ENCODE measurements at places on chromosomes 16 and 17. TPM values are rescaled to one million over a fixed set of nuclear protein-coding genes. Genes with fewer than 3 reads are reported as not detected.

DNA sequence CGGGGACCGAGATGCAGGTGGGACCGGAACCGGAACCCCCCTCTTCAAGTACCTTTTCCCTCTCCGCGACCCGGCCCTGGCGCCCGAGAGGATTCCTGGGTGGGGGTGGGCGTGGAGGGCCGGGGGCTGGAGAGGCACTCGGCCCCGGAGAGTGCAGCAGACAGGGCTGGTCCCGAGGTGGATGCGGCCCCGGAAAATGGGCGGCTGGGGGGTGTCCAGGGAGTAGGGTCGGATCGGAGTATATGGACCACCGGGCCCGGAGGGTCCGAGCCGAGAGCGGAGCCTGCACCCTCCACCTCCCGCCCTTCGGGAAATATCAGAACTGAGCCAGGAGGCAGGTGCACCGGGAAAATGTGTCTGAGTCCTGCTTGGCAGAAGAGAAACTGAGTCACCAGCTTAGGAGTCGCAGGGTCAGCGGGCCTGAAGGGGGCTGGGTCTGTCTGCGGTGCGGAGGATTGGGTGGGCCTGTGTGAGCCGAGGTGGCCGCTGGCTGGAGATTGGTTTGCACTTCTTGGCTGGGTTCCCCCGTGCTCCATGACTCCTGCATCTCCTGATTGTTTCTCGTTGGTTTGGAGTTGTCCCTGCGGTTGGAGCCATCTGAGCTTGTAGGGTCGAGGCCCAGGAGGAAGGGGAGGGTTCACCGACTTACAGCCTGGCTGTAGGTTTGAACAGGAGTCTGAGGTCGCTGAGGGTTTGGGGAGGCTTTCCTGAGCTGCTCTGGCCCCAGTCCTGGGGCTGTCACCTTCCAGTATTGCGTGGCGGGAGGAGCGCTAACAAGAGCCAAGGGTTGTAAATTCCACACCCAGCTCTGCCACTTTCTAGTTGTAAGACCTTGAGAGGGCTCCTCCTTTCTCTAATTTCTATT is 518 bp downstream of the SH2B1 start:
- no peak for DNase-seq

GRCh38 chr17:39757176-39757662 is 19.5 kb downstream of the GRB7 start:
- DNase-seq = no peak

DNA sequence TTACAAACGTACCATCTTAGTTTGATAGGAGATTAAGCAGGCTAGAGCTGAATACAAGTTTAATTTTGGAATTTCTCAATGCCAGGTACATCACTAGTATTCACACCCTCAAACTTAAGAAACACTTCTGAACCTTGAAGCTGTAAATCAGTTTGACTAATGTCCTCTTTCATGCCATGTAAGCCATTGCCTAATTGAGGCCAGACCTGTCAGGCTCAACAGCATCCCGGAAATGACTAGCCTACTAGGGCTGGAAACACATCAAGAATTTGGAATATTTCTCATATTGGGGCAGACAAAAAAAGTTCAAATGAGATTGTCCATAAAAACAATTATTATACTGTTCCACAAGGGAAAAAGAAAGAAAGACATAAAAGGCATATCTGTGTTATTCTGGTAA is 1.7 kb downstream of the USP32 start:
- DNase-seq = no peak

- DNase-seq = no peak
Measured at GRCh38 chr16:64089697-64090096, 1032.2 kb downstream of the CDH11 start.

- DNase-seq = no peak
Measured at GRCh38 chr17:76993651-76994050, 125.4 kb downstream of the MGAT5B start.

- no peak for DNase-seq
Measured at GRCh38 chr17:37661400-37662014, 18.3 kb upstream of the DDX52 start.

DNA sequence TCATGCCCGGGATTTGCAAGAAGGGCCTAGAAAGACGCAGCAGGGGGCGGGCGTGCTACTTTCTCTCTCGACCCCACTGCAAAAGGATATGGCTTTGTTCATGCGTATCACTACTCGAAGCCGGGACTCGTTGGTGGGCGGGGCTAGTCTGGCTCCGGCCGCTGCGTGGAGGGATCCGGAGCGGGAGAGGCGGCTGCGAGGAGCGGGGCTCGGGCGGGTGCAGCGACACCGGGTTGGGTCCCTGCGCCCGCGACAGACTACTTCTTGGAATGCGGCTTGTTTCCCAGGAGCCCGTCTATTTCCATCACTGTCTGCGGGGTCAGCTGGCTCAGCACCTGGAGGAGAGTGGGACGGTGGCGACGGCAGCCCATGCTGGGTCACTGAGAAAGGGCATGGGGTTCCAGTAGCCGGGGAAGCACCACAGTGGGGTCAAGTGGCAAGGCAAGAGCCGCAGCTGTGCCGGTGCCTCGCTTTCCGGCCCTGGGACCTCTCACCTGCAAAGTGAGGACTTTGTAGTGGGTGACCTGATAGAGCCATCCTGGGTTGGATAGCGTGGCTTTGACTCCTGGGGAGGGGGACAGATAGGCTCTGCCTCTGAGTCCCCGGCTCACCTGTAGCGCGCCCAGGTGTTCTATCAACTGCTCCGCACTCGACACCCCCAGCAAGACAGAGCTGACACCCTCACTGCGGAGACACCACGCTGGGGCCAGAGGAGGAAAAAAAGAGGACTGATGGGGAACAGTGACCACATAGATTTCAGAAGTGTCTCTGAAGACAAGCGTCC is 6.6 kb downstream of the KCNAB3 start:
- peak; percentile 93 for DNase-seq

DNA sequence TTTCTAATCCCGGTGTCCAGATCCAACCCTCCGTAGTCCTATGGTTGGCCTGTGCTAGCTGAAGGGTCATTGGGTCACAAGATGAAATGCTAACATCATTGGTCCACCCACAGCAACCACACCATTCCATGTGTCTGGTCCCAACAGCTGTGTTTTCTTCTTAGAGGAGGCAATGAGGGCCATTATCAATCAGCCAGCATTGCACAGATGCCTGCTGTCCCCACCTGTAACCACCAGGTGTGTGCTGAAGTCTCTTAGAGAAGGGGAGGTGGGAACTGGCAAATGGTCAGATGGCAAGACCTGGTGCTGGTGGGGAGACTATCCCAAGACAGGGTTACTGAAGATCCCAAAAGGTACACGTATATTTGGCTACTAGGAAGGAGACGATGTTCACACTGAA is 37.4 kb downstream of the HIC1 start:
- DNase-seq = no peak

- peak; percentile 78 for DNase-seq
Measured at GRCh38 chr16:69276148-69277115, 34.7 kb upstream of the VPS4A start.

GRCh38 chr16:60064026-60064425 is 1329.9 kb upstream of the GOT2 start:
- no peak for DNase-seq

HS3ST3A1 gene
- total RNA-seq = 1.0 TPM

STARD3 gene
- total RNA-seq = 81.8 TPM

CCT6B gene
- 2.9 TPM for total RNA-seq

RRAD gene
- total RNA-seq = 6.2 TPM

Data from sciatic nerve (tissue), 2 donors.